ENCODE measurements at places on chromosomes 11 and 22. TPM values are rescaled to one million over a fixed set of nuclear protein-coding genes. Genes with fewer than 3 reads are reported as not detected.

CCDC88B gene
- total RNA-seq: 34.9 TPM

DNA sequence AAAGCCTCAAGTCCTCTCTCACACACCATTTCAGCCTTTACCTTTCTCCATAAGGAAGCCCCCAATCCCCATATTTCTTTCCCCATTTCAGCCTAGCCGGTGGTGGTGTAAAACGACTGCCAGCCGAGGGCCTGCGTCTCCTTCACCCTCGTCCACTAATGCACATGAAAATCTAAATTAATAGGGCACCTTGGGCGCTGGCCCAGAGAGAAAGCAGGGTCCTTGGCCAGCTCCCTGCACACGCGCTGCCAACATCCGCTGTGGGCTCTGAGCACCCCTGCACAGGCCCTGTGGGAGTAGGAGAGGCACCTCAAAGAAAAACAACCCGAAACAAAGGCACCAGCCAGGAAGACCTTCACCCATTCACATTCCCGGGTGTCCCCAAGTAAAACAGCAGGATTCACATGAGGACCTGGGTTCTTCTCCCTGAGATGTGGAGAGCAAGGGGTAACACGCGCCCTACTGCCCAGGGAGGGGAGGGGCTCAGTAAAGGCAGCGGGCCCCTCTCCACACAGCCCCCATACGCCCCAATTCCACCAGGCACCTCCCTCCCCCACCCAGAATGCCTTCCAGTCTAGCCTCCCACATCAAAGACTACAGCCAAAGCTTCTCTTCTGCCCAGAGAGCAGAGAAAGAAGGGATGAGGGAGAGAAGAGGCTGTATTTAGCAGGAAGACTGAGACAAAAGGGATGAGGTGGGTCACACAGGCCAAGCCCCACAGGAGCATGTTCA is 79.0 kb downstream of the MICAL3 start:
- no peak for DNase-seq
- H3K36me3 ChIP-seq: no peaks in the 10 kb centered on the region
- H3K27ac ChIP-seq: peak overlapping the region; percentile 94
- peak overlapping the region; percentile 40 for H3K4me3 ChIP-seq
- peaks cover 95% of the 10 kb centered on the region for H3K4me1 ChIP-seq

GRCh38 chr22:36743591-36744412 is 32.1 kb downstream of the IFT27 start:
- H3K4me1 ChIP-seq: no peaks in the 10 kb centered on the region
- no peak overlapping the region for H3K4me3 ChIP-seq
- no peaks in the 10 kb centered on the region for H3K36me3 ChIP-seq

DNA sequence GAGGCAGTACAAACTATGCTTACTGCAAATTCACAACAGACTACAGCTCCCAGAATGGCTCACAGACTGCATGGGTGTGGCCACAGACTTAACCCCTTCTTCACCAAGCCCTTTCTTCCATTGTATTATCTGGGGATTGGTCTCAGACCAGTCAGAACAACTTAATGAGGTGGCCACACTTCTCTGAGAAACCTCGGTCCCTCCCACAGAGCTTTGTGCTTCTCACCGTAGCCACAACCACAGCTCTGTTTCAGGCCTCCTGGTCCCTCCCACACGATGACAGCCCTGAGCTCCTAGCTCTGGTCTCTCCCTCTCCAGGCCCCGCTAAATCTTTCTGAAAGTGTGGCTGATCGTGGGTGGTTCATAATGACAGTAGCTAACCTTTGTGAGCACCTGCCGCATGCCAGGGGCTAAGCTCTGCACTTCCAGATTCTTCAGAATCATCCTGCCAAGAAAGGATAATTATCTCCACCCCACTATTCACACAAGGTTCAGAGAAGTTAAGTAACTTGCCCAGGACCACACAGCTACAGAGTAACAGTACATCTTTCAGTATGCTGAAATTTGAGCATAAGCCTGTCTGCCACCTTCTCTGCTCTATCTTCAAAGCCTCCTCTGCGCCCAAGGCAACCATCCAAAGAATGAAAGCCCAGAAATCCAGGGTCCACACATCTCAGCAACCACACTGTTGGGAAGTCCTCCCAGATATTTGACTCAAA is 5.4 kb downstream of the PDE2A start:
- no peaks in the 10 kb centered on the region for H3K27me3 ChIP-seq
- no peak overlapping the region for H3K27ac ChIP-seq
- no peaks in the 10 kb centered on the region for H3K4me1 ChIP-seq
- H3K36me3 ChIP-seq: peaks cover 39% of the 10 kb centered on the region
- H3K4me3 ChIP-seq: no peak overlapping the region

ESAM gene
- total RNA-seq: not detected

GRCh38 chr11:100890789-100891188 is 203.7 kb downstream of the ARHGAP42 start:
- H3K36me3 ChIP-seq: no peaks in the 10 kb centered on the region
- no peaks in the 10 kb centered on the region for H3K27me3 ChIP-seq
- no peaks in the 10 kb centered on the region for H3K4me1 ChIP-seq
- DNase-seq: no peak

- DNase-seq: no peak
- no peaks in the 10 kb centered on the region for H3K36me3 ChIP-seq
- peaks cover 2% of the 10 kb centered on the region for H3K27me3 ChIP-seq
- H3K4me3 ChIP-seq: no peak overlapping the region
- H3K27ac ChIP-seq: no peak overlapping the region
Observed at GRCh38 chr22:48270731-48271130, 1508.3 kb downstream of the TBC1D22A start.

GRCh38 chr11:76629116-76629852 is 41.3 kb downstream of the LRRC32 start:
- no peak overlapping the region for H3K27ac ChIP-seq
- H3K4me1 ChIP-seq: peaks cover 44% of the 10 kb centered on the region
- H3K27me3 ChIP-seq: peaks cover 2% of the 10 kb centered on the region
- DNase-seq: peak; percentile 51
- H3K36me3 ChIP-seq: no peaks in the 10 kb centered on the region
- peak overlapping the region; percentile 49 for H3K4me3 ChIP-seq

B4GALNT4 gene
- not detected for total RNA-seq

DNA sequence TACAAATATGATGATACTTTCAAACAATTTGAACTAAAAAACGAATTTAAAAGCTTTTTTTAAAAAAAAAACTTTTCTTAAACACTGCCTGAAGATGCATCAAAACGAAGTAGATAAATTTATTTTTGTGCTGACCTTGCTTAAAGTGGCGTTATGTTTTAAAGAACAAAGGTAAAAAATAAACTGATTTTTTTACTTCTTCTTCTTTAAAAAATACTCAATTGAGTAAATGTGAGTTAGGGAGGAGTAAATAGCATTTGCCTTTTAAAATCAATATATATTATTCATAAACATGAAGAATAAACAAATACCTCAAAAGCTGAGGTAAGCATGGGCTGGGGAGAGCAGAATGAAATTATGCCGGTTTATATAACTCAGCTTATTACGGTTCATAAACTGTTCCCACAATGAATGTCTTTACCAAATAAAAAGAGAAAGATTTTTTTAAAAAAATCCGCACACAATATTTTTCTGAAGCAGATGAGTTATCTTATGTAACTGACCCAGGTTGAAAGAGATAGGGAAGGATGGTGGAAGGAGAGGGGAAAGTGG is 9.0 kb downstream of the PAX6 start:
- no peaks in the 10 kb centered on the region for H3K36me3 ChIP-seq
- H3K27ac ChIP-seq: no peak overlapping the region
- H3K27me3 ChIP-seq: no peaks in the 10 kb centered on the region
- H3K4me3 ChIP-seq: no peak overlapping the region
- peaks cover 18% of the 10 kb centered on the region for H3K4me1 ChIP-seq

DNA sequence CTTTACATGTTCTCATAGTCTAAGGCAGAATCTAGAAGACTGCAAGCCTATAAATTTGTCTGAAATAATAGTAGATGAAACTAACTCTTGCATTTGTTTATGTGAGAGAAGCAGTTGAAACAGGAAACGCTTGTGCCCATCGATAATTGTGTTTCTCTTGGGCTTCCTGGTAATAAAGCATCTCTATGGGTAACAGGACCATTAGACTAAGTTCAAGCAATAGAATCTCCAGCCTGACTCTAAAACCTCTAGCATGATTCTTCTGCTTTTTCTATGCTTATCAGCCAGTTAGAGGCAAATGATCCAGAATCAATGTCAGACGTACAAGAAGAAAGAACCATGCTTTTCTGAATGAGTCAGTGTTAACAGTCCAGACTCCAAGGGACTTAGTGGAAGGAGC is 1734.4 kb downstream of the LRRC4C start:
- no peaks in the 10 kb centered on the region for H3K4me1 ChIP-seq
- H3K36me3 ChIP-seq: no peaks in the 10 kb centered on the region
- no peaks in the 10 kb centered on the region for H3K27me3 ChIP-seq
- H3K27ac ChIP-seq: no peak overlapping the region
- H3K4me3 ChIP-seq: no peak overlapping the region

DNA sequence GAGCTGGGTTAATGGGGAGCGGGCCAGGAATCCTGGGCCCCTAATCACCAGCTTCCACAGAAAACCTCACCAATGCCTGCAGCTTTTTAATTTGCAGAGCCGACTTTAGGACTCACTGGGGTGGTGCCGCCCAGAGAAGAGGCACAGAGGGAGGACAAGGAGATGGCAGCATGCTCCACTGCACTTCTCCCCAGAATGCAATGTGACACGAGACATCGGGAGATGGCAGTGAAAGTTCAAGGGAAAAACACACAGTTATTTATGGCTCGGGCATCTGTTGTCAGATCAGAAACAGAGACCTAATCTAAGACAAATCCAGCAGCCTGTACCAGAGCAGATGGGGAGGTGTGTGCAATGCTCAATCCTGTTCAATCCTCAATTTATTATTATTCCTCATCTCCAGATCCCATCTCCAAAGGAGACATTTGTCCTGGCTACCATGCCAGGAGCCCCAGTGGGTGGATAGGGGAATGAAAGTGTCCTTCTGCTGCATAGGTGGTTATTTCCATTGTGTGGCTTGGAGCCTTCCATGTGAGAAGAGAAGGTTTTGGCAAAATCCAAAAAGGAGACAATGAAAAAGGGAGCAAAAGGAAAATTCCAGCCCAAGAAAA is 250.0 kb downstream of the NXPE2 start:
- H3K4me3 ChIP-seq: no peak overlapping the region
- peaks cover 38% of the 10 kb centered on the region for H3K4me1 ChIP-seq
- H3K36me3 ChIP-seq: no peaks in the 10 kb centered on the region

DNA sequence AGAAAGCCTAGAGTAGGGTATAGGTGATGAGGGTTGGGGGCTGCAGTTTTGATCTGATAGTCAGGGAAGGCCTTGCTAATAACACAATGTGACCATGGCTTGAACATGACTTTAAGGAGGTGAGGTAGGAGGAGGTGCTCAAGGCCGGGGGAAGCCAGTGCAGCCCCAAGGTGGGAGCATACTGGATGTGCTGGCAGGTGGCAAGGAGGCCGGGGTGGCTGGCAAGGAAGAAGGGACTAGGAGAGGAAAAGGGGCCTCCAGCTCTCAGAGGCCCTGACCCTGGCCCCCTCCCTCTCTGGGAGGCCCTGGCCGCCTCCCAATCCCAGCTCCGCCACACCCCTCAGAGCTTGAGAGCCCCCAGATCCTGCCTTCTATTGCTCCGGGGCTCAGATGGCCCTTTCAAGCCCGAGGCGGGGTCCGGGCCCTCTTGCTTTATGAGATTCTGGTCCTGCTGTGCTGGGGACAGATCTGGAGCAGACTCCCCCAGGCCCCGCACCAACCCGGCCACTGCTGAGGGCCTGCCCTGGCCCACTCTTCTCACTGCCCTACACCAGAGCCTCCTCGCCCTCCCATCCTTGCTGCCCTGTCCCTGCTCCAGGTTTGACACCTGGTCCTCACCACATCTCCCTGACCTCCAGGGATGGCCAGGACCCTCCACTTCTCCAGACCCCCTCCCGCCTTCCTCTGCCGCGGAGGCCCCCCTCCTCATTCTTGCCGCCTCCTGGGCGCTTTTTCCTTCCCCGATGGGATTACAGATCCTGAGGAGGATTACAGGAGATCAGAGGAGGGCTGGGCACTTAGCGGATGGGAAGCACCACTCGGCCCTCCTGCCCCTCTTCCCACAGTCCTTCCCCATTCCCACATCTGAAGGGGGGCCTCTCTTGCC is 1.8 kb downstream of the PITPNM1 start:
- H3K36me3 ChIP-seq: peaks cover 24% of the 10 kb centered on the region
- no peaks in the 10 kb centered on the region for H3K27me3 ChIP-seq
- peak overlapping the region; percentile 99 for H3K4me3 ChIP-seq
- H3K27ac ChIP-seq: no peak overlapping the region
- no peak for DNase-seq
- H3K4me1 ChIP-seq: peaks cover 32% of the 10 kb centered on the region

SLC22A9 gene
- not detected for total RNA-seq

GRCh38 chr22:24096758-24097115 is 84.5 kb upstream of the SUSD2 start:
- no peaks in the 10 kb centered on the region for H3K27me3 ChIP-seq
- H3K36me3 ChIP-seq: no peaks in the 10 kb centered on the region

CCDC89 gene
- total RNA-seq: 0.37 TPM

GRCh38 chr22:25359601-25360261 is 140.3 kb downstream of the CRYBB2 start:
- H3K27me3 ChIP-seq: no peaks in the 10 kb centered on the region
- H3K4me1 ChIP-seq: no peaks in the 10 kb centered on the region
- H3K36me3 ChIP-seq: no peaks in the 10 kb centered on the region
- DNase-seq: no peak

IL18 gene
- total RNA-seq: not detected

TSKU gene
- not detected for total RNA-seq

DNA sequence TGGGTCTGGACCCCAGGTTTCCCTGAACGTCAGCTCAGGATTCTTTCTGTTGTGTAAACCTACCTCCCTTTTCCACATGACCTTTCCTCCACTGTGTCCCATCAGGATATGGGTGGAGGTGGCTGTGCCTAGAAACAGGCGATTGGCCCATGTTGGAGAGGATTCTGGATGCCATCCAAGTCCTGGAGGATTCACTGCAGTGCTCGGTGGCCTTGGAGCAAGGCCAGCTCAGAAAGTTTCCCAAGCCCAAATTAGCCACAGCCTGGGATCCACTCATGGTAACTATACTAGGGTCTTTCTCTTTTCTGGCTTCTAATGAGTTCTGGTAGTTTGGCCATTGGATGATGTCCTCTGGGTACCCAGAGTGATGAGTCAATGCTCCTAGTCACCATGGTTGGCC is 141.6 kb downstream of the SNX19 start:
- H3K27me3 ChIP-seq: no peaks in the 10 kb centered on the region
- no peaks in the 10 kb centered on the region for H3K36me3 ChIP-seq
- no peak for DNase-seq
- no peaks in the 10 kb centered on the region for H3K4me1 ChIP-seq
- no peak overlapping the region for H3K27ac ChIP-seq

JAML gene
- 9.1 TPM for total RNA-seq

RFPL2 gene
- total RNA-seq: not detected

GRCh38 chr11:15772981-15773380 is 583.4 kb downstream of the SOX6 start:
- H3K4me3 ChIP-seq: no peak overlapping the region
- H3K36me3 ChIP-seq: no peaks in the 10 kb centered on the region
- H3K27me3 ChIP-seq: no peaks in the 10 kb centered on the region
- no peaks in the 10 kb centered on the region for H3K4me1 ChIP-seq
- H3K27ac ChIP-seq: no peak overlapping the region
- DNase-seq: no peak

GLB1L2 gene
- total RNA-seq: not detected

DNA sequence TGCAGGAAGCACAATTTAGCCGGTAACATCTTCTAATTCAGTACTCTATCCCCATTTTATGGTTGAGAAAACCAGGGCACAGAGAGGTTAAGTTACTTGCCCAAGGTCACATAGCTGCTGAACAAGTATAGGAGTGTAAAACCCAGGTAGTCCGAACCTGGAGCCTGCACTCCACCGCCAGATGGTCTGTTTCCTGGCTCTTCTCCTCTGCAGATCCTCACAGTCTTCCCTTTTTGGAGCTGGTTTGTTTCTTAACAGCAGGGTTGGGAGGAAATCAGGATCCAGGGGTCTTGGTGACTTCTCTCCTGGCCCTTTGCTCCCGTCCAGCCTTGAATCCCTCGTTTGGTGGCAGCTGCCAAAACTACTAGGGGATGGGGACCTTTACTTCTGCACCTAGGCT is 12.0 kb downstream of the TSPAN18 start:
- no peaks in the 10 kb centered on the region for H3K27me3 ChIP-seq
- H3K4me3 ChIP-seq: no peak overlapping the region
